ENCODE measurements at places on chromosomes 16 and 17.
A peak's percentile ranks its signal among the peaks of the same experiment; 100 is the strongest.

GRCh38 chr16:54932021-54932660 lies 1.5 kb downstream of the IRX5 start:
- DNase-seq, result no peak

DNA sequence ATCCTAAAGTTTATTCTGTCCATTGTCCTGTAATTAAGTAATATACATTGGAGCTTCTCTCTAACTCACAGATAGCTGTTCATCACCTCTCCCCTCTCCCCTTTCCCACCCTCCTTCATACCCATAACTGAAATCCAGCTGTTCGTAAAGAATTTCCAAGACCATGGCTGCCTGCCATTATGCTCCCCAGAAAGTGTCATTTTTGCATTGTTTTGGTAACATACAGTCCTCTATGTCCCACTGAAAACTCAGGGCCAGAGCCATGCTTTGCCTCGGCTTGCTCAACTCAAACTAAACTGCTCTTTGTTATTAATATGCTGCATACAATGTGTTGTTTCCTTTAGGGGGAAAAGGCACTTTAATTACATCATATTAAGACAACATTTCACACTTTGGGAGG lies 132.0 kb downstream of the MRTFB start:
- DNase-seq, result no peak

GRCh38 chr17:43907998-43908721 lies 824 bp upstream of the MPP2 start:
- peak; percentile 55 for DNase-seq

DNA sequence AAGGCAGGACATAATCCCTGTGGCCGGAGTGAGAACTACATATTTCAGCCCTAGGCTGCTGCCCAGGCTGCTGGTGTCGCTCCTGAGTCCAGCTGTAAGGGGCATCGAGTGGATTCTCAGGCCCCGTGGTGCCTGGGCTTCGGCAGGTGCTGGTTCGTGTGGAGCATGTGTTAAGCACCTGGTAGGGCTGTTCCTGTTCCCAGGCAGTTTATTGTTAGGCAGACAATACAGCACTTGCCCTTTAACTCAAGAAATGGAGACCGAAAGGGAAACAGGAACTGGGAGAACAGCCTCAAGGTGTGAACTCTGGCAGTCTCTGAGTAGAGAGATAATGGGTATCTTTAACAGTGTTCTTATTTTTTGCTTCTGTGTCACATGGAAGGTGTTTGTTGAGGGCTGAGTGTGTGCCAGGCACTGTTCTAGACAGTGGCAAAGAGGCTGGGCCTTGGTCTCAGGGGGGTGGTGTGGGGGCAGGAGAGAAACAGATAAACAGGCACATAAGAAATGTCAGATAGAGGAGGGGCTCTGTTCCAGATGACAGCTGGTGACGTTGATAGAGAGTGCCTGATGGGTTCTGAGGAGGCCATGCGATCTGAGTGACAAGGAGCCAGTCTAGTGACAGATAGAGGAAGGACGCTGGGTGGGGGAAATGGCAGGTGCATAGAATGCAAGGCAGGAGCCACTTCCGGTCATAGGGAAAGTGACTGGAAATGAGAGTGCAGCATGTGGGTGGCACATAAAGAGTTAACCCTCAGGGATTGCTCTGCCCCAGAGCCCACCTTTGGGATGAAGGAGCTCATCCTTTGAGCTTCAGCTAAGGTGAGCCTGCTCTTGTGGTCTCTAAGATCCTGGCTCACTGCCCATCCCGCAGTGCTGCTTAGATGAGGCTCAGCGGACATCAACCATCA lies 33.8 kb downstream of the EPN2 start:
- no peak for DNase-seq

DNA sequence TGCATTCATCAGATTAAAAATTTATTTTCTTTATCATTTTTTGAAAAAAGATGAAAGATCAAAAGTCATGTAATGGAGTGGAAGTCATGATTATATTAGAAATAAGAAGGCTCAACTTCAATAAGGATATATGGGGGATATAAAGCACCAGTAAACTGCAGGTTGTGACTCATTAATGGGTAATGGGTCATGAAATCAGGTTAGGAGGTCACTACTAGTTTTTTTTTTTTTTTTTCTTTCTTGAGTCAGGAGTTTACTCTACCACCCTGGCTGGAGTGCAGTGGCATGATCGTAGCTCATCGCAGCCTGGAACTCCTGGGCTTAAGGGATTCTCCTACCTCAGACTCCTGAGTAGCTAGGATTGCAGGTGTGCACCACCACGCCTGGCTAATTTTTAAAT lies 14.3 kb downstream of the EFCAB13 start:
- DNase-seq, result no peak
